ENCODE measurements at places on chromosomes 3 and 15.

- DNase-seq: no peak
Measured at GRCh38 chr15:41561777-41562145, 2.7 kb downstream of the TYRO3 start.

GRCh38 chr15:71357321-71357732, 242.1 kb downstream of the THSD4 start:
- DNase-seq: no peak

- DNase-seq: no peak
Measured at GRCh38 chr15:31271711-31272557, 54.7 kb upstream of the KLF13 start.

GRCh38 chr15:59294574-59295260, 78.0 kb downstream of the MYO1E start:
- no peak for DNase-seq

GRCh38 chr15:39345176-39345575, 235.7 kb upstream of the THBS1 start:
- DNase-seq: no peak

DNA sequence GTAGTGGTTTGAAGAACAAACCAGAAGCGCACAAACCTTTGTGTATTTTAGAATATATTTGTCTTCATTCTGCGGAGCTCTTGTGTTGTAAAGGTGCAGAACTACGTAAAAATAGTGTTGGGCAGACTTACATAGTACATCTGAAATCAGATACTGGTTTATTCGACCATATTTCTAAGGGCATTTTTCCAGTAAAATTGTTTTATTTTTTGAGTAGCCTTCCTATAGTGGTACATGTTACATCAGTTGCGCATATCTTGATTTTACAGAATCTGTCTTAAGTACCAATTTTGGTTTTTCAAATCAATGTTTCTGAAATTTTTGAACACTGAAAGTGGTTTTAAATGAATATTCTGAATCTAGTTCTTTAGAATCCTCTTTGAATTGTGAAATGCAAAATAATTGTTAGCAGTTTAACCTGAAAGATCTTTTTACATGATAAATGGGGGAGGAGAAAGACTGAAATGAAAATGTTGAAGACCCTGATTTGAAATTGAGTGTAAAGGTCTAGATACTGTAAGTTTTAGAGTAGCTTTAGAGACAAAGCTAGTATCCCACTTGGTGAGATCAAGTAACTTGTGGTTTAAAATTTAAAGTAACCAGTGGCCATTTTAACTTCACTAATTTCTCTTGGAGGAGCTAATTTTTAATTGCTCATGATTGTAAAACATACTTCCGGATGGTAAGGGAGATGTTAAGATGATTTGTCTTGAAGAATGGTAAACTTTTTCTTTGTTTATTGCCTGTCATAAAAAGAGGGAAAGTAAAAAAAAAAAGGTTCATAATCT, 15.5 kb upstream of the CHD2 start:
- peak; percentile 55 for DNase-seq

DNA sequence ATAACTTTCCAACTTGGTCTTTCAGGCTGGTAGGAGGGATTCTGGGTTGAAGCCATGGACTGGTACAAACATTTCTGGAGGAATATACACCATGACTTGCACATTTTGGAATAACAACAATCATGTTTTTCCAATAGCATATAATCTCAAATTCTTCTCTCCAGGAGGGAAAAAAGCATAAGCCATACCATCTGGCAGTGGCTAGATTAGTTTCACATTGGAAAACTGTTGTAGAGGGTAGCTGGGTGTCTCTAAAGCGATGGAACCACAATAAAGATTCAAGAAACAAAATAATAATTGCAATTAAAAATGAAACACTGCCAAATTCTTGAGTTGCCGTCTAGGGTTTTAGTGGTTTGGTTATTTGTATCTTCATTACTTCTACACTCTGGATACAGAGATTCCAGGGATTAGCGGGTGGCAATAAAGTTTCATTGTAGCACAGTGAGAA, 278.5 kb upstream of the RASGRP1 start:
- no peak for DNase-seq

- no peak for DNase-seq
Measured at GRCh38 chr3:13689373-13690260, 140.7 kb downstream of the FBLN2 start.

DNA sequence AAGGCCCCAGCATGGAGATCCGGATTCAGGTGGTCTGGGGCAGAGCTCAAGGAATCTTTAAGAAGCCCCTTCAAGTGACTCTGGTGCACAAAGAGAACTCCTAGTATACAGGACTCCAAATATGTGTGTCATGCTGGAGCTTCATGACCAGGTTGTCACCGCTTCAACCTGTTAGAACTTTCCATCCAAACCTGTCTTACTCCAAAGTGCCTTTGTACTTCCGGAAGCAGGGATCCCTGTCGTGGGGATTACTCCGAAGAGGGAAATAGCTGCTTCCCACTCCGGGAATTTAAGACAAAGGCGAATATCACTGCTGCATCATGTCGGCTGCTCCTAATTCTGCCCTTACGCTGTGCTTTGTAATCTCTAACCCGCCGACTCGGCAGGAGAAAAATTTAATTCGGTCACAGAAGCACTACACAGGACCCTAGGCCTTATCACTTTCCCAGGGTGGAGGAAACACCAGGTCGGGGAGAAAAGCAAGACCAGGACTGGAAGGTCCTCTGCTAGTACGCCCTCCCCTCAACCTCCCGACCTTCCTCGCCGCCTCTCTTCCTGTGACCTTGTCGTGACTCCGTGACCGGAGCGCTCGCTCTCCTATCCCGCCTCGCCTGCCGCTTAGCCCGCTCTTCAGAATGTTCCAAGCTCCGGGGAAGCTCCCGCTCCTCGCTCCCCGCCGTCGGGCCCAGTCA, 730 bp downstream of the HIGD1A start:
- peak; percentile 19 for DNase-seq

- DNase-seq: no peak
Measured at GRCh38 chr15:68205954-68206539, 915 bp upstream of the CALML4 start.

DNA sequence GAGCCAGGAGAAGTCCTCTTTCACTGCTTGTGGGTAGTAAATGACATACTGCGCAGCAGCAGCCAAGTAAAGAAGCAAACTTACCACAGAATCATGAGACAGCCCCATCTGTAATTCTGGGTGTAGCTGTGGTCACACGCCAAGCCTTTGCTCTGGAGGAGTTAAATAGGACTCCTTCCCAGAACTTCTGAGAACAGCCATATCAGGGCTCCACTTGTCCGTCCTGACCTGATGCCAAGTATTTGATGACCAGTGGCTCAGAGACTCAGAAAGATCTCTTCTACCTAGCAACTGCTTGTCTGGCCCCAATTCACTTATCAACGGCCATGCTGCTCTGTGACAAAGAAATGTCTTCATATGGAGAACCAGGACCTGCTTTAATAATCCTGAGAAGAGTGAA, 20.6 kb upstream of the GOLIM4 start:
- DNase-seq: no peak

All from CD4-positive, alpha-beta T cell treated with Interleukin-2 at 100 ng/mL for 4 hours (primary cell).